ENCODE measurements at places on chromosomes 2 and 18.

DNA sequence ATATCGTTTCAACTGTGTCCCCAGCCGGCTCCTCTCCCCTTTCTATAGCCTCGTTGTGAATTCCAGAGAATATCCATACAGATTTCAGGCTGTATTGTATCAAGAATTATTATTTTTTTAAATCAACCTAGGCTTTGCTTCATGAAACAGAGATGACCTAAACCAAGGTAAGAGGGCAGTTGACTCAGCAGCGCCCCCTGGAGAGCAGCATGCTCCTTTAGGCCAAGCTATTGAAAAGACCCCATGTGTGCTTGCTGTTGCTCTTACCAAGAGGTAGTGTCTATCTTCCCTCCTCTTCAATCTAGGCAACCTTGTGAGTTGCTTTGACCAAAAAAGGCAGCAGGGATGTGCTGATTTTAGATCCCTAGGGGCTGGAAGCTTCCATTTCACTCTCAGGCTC is 426.7 kb upstream of the SMIM21 start:
- peak; percentile 3 for DNase-seq

DNA sequence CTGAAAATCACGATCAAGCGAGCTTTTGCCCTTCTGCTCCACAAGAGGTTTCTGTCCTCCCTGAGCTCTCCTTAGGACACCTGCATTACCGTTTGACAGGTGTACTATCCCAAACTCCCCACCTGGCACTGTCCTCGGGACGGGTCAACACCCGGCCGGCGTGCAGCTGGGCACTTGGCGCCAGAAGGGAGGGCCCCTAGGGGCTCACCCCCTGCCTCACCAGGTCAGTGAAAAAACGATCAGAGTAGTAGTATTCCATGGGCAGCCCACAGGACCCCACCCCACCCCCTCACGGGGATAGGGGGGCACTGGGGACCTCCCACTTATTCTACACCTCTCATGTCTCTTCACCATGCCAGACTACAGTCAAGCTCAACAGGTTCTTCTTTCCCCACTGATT is 117.6 kb upstream of the ANKRD30BL start:
- no peak for DNase-seq

- DNase-seq = no peak
Measured at GRCh38 chr2:85748039-85748734, 5.6 kb upstream of the ATOH8 start.

DNA sequence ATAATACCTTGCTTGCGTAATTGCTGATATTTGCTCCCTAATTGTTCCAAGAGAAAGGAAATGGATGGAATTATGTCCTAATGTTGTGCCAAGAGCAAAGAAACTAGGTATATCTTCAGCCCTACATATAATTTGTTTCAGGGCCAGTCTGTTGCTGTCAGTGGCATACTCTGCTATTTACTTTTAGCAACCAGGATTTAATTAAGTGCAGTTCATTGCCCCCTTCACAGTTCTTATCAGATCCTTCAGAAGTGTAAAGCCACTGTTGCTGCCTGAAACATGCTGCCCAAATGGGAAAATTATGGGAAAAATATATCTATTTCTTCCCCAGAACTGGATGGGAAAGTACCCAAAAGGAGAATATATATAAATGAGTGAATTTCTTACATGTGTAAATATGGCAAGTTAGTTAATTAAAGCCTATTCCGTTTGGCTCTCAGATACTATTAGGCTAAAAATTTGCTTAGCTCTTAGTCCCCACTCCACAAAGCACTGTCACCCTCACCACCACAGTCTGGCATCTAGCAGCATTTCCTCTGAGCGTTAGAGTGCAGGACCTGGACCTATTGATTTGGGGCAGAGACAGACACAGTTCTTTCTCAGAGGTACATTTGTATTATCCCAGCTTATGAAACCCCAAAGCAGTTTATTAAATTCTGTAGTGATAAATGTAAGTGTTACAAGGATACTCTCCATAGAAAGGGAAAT is 72.8 kb upstream of the DTNA start:
- no peak for DNase-seq

DNA sequence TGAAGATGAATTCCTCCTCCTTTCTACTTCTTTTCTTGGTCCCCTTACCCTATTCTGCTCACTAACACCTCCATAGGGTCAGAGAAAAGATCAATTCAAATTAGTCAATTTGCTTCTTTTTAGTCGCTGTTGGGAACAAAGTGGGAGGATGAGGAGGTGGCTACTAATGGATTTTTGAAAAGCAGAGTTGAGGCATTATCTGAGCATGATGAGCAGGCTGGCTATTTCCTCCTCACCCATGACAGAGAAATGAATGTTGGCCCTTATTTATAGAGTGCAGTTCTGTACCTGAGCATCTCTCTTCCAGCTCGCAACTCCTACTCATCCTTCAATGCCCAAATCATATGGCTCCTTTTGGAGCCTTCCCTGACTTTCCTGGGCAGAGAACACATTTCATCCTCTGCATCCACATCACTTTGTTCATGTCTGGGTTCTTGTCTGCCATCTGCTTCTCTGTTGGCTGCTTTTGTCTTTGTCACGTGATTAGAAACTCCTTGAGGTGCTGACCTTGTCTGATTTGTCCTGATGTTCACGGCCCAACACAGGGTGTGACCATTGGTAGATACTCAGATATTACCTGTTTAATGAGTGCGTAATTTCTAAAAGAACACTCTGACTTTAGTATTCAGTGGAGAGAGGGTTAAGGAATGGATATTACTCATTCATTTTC is 45.9 kb downstream of the CYRIA start:
- DNase-seq = no peak

DNA sequence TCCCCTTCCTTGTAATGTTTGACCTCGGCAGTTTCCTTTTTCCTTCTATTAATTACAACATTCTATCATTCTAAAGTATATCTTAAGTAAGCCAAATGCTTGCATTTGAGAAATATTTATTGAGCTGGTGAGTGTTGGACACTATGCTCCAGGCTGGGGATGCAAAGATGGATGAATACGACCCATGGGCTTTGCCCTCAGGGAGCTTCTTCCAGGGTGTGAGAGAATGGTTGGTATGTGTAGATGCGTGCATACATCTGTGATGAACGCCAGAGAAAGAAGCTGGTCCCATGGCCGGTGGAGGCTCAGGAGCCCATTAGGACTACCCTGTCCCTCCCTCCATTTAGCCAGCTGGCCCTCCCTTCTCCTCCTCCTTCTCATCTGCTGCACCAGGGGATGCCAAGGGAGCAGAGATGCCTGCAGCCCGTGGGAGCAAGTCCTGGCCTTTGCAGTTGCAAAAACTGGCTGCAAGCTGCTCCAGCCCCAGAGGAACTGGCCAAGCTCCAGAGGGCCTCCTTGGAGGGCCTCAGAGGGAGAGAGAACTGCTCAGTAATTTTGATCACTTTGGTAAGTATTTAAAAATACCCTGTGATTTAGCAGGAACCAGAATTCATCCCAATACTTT is 65.7 kb upstream of the FOSL2 start:
- DNase-seq = no peak

GRCh38 chr2:2527148-2527547 is 196.1 kb upstream of the MYT1L start:
- no peak for DNase-seq

DNA sequence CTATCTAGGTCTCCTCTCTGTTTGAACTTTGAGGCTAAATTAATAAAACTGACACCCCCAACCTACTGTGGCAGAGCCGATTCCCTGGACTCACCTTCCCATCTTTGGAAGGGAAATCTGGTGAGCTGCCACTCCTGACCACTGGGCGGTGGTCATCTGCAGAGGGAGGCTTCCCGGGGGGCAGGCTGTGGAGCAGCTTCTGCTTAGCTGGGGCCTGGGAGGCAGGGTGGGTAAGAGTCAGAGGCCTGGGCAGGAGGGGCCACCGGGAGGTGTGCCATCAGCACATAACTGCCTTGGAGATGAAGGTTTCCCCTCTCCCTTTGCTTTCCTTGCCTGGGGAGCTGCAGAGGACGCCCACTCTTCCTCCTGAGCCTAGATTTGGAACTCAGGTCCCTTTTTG is 2.3 kb upstream of the NPPC start:
- DNase-seq = no peak

DNA sequence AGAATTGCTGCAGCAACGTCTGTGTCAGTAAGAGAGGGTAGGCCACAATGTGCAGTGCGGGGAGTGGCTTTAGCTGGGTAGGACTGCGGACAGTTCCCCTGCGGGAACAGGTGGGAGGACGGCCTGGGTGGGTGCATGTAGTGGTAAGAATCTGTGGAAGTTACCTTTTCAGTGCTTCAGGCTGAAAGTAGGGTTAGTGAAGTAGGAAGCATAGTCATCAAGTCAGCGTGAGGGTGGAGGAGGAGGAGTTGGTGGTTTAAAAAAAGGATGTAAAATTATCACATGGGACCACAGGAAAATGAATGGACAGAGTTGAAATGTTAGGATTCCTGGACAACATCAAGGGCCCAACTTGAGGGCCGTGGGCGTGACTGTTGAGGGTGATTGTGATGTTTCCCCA is 13.2 kb downstream of the CEP192 start:
- no peak for DNase-seq

- DNase-seq = no peak
Measured at GRCh38 chr2:192574552-192574951, 379.8 kb upstream of the TMEFF2 start.

- DNase-seq = no peak
Measured at GRCh38 chr2:101718993-101719571, 21.6 kb downstream of the MAP4K4 start.

DNA sequence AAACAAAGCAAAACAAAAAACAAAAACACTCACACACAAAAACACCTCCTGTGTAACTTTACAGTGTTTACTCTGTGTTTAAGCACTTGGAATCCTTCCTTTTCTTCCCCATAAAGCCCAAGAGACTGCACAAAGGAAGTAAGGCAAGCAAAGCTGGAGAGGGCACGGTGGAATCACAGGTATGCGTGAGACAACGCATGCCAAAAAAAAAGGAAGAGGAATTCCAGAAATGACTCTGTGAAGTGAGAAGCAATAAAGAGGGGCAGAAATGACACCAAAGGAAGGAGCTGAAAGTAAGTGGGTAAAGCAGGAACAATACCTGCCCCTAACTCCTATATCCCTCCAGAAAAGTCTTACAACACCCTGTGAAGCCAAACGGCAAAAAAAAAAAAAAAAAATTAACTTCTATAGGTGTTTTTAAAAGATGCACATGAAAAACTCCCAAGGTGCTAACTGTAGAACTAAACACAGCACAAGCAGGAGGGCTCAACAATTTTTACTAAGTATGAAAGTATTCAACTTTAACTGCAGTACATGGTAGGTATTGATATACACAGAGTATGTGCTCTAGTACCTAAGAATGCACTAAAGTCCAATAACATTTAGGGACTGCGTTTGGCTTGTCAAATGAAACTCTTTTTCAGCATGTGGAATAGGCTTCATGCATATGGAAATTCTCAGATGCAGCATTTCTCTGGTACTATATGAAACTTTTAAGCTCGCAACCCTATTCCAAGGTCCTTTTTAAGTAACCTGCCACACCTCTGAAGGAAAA is 9.1 kb downstream of the RND3 start:
- no peak for DNase-seq

- DNase-seq = no peak
Measured at GRCh38 chr2:229425598-229425997, 154.5 kb upstream of the PID1 start.

DNA sequence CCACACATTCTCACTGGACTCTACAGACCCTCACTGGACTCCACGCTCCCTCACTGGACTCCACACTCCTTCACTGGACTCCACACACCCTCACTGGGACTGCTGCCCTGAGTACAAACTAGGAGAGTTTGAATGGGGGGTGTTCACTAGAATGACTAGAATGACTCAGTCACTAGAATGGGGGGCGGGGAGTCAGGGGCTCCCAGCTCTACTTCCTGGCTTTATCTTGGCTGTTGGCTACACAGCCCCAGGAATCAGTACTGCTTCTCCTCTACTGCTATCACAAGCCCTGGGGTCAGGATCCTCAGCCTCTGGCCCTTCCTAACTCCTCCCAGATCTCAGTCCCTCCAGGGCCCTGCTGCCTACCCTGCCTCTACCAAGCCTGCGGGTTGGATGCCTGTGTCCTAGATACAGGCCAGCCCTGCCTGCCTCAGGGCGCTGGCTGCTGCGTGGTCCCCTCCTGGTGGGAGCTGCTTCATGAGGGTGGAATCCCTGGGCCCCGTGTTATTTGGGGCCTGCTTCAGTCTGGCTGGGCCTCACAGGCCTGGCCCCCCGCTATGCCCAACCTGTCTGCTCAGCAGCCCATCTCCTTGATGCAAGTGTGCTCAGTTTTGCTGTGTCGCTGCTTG is 7.8 kb downstream of the PTMA start:
- no peak for DNase-seq

DNA sequence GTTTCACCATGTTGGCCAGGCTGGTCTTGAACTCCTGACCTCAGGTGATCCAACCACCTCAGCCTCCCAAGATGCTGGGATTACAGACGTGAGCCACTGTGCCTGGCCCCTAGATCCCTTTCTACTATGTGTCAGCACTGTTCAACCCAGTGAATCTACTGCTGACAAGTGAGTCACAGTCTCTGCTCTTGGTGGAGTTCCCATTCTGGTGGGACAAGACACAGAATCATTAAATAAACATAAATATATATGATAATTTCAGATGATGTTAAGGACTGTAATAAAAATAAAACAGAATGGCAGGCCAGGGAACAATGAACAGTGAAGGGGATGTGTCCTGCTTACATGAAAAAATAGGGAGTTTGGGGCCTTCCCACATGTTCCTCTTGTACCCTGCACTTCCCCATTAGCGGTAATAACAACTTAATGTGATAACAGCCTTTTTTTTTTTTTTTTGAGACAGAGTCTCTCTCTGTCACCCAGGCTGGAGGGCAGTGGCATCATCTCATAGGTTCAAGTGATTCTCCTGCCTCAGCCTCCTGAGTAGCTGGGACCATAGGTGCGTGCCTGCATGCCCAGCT is 112.2 kb downstream of the CPO start:
- no peak for DNase-seq

- no peak for DNase-seq
Measured at GRCh38 chr2:230872968-230873660, 8.4 kb downstream of the ITM2C start.
